PC-9 (cell line): ENCODE measurements at places on chromosomes 7 and 10.

DNA sequence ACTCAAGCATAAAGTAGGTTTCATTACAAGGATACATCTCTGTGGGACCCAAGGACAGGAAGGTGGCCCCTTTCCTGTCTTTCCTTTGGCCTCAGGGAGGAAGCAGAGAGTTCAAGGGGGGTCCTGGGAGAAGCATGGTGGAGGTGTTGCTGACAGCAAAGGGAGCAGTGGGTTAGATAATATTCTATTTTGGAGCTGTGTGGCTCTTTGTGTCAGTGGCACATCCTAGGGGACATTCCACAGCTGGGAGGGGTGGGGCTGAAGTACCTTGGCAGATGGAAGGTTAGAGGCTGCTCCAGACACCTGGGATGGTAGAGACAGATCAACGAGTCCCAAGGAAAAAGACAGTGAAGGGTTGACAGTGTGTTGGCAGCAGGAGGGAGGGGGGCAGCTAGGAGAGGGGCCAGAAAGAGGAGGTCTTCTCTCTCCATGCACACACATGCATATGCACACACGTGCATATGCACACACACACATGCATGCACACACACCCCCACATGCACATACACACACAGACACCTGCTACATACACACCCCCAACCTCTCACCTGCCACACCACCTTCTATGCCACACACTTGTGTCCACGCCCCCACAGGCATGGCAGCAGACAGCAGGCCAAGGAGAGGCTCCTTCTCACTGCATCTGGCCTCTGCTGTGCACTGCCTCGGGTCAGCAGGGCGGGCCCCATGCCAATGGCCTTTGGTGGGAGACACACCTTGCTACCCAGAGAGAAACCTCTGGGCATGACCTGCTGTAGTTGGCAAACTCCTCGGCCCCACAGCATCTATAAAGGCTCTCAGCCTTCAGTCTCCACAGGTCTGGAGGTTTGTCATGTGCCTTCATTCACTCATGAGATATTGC, 5.6 kb upstream of the POLD2 start:
- DNase-seq = no peak

DNA sequence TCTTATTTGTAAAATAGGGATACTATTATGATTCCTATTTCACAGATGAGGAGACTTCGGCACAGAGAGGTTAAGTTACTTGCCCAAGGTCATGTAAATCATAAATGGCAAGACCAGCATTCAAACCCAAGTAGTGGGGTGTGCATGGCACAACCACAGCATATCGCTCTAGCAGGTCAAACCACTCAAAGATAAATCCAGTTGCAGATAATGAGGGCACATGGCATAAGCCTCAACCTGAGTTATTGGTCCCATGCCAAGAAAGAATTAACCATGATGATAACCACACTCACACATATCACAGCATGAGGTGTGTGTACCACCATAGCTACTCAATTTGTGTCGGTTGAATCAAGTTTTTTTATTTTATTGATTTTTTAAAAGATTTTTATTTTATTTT, 180.5 kb downstream of the CREB5 start:
- DNase-seq = no peak

DNA sequence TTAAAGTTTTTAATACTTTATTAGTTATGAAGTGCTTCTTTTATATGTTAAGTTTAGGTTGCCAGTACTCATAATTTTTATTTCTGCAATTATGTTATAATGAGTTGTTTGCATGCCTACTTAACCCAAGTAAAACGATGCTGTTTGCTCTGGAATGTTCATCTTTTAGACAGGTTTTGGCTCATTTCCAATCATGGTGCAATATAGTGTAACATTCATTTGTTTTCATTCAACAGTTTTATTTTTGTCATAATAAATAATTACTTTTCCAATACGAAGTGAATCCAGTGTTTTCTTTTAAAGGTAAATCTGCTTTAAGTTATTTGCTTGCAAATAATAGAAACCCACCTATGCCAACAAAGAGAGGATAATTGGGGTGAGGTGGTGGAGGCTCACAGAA, 22.1 kb downstream of the ARL5B start:
- DNase-seq = no peak

GRCh38 chr7:127586346-127586745, 950 bp upstream of the GCC1 start:
- DNase-seq = no peak

DNA sequence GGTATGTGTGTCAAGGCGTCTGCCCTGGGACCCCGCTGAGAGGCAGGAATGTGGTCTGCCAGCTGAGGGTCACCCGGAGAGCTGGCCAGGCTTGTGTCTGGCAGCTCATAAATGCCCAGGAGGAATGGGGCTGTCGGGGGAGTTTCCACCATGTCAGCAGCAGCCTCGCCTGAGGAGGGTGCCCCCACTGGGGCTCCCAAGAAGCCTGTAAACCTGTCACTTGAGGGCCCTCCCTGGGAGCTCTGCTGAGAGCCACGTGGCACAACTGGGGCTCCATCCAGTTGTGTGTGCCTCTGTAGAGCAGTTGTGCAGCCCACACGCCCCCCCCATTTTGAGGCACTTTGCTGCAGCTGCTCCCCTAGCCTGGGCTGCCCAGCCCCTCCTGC, 70.6 kb downstream of the NEURL1 start:
- no peak for DNase-seq

GRCh38 chr10:118542745-118543144, 52.7 kb downstream of the PRLHR start:
- no peak for DNase-seq

DNA sequence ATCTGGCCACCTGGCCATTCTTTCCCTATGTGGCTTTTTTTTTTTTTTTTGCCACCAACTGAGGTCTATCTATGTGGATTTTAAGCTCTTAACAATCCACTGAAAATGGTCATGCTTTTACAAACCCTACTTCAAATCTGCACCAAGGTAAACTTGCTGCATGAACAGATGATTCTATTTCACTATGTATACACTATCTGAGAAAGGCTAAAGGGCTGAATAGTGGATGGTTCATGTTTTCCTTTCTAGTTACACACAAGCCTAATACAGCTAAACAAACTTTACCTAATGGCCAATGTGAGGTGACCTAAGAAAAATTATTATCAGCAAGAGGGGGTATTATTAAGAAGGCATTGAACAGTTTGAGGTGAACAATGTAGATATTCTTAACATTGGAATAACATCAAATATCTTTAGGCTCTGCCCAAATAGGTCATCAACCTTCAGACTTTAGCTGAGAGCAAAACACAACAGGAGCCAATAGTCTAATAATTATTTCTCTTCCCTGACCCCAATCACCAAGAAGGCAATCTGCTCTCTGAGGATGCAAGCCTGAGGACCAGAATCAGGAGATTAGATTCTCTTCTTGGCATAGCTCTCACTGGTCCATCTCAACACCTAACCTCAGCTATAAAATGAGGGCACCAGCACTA, 160.1 kb downstream of the CPEB3 start:
- DNase-seq = no peak
